AG08395 (cell line): ENCODE measurements at places on chromosomes 3 and 15.

GRCh38 chr3:46649436-46649835 is 37.1 kb downstream of the FAM240A start:
- no peak for DNase-seq

DNA sequence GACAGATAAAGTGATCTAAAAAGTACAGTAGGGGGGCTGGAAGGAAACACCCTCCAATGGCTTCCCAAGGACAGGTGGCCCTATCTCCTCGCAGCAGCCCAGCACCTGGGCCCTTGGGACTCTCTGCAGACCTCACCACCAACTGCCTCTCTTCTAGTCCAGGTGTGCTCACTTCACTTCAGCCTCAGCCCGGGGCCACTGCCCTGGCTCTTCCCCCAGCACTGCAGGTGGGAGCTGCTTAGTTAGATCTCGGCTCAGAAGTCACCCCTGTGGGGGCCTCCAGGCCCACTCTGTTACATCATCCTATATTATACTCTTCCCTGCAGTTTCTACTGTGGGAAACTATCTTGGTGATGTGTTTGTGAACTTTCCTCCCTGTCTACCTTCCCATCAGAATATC is 2.0 kb downstream of the KLF15 start:
- no peak for DNase-seq

DNA sequence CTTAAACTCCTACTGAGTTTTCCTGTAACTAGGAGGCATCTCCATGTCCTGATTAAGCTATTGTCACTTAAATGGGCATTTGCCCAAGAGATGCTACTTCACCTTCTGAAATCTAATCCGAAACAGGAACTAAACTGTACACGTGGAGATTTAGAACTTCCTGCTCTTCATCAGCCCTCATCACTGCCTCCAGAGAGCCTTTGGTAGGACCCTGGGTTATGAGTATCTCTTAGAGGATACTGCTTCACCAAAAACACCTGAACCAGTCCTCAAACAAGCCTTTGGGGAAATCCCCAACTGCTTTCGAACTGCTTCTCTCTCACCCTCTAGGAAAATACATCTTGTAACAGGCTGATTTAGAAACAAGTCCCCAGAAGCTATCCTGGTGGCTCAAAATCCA is 320.3 kb downstream of the GAP43 start:
- no peak for DNase-seq

DNA sequence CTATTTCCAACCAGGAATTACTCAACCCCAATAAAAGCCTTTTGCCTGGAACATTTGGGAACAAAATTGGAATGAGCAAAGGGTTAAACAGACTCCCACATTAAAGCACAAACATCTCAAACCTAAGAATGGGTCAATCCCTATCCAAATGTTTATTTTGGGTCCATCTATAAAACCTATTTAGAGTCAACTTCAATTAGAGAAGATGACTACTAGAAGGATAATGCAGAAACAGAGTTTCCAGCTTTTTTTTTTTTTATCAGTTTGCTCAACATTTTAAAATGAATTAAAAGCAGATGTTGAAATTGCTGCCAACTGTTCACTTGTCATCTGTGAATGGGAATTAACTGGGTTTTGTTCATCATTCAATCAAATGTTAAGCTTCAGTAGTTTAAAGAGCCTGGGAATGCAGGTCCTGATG is 4.1 kb upstream of the TBC1D23 start:
- DNase-seq, result peak; percentile 17

DNA sequence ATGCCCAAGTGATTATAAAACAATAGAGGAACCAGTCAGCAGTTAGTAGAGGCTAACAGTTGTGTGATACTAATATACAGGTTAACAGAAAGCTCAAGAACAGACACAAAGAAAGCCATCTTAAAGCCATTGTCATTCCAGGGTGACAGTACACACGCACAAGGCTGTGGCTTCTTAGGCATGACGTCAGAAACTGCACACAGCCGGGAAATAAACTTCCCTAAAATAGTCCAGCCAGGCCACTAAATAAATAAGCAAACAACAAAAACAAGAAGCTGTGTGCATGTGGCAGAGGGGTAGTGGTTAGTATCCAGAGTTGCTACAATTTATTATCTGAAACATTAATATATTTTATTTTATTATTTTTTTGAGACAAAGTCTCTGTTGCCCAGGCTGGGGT is 49.8 kb downstream of the PPCDC start:
- DNase-seq, result no peak

DNA sequence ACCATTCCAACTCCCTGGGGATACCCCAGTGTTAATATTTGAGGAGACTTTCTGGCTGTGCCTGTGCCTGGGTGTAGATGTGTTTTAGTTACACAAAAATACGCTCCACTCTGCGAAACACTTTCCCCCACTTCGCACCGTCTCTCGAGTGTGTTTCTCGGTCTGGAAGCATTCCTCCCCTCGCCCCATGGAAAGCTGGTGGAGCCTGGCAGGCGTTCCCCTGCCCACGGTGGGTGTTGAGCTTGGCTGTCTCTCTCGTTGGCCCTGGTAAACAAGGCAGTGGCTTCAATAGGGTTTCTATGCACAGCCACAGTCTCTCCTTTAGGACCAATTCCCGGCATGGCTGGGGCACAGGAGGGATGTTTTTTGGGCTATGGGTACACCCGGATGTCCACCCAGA is 19.3 kb downstream of the IQSEC1 start:
- DNase-seq, result no peak

DNA sequence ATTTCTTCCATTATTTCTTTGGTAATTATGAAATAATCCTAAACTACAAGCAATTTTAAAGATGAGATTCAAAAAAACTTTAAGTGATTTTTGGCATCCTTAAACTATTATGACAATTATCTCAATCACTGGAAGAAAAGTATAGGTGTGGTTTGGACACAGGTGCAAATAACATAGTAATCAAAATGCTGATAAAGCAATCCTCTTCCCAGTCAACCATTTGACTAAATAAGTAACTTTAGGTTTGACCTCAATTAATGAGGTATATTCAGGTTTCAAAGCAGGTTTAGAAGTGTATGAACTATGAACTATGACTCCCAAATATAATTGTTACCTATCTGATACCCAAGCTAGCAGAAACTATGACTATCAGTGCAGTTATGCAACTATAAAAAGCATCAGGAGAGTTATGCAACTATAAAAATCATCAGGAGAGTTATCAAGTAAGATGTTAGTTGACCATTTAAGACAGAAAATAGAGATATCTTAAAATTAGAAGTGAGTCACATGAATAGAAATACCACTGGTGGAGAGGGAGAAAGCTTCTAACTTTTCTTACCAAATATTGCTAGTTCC is 8.9 kb upstream of the CNTN3 start:
- DNase-seq, result no peak

DNA sequence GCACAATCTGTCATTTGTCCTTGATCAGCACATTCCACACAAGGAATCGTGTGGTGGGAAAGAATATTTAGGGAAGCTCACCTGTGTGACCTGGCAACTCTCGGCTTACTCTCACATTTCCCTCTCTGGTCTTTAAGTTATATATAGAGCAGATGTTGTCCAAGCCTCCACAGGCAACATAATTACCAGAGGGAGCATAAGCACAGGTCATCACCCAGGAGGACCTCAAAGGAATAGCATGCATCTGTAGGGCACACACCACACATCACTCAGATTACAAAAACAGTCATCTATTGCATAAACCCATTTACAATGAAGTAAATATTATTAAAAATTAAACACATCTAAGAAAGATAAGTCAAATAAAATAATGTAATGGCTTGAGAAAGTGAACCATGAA is 36.5 kb downstream of the GNB4 start:
- no peak for DNase-seq

- no peak for DNase-seq
These were observed 5.1 kb downstream of the FAM43A start for GRCh38 chr3:194690501-194691372.

- DNase-seq, result no peak
These were observed 1.1 kb upstream of the NPHP3 start for GRCh38 chr3:132723024-132723950.

GRCh38 chr3:127140501-127141460 is 52.1 kb upstream of the PRR23E start:
- no peak for DNase-seq

DNA sequence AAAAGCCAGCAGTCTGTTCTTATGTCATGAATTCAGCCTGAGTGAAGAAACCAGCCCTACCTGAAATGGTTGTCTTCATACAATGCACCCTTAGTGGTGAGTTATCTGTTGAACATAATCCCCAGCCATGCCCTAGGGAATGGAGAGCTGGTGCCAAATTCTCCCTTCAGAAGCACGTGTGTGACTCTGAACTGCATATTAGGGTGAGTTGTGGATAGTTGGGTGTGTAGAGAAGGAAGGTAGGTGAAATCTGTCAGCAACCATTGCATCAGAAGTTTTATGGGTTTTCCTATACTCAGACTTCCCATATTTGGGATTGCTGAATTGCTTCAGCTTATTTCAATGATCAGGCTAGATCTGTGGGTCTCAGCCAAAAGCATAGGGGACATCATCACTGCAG is 46.5 kb upstream of the TP63 start:
- no peak for DNase-seq

- no peak for DNase-seq
These were observed 21.4 kb upstream of the MUC20 start for GRCh38 chr3:195699388-195699771.

- no peak for DNase-seq
These were observed 33.8 kb downstream of the SLC9A9 start for GRCh38 chr3:143814443-143814889.

DNA sequence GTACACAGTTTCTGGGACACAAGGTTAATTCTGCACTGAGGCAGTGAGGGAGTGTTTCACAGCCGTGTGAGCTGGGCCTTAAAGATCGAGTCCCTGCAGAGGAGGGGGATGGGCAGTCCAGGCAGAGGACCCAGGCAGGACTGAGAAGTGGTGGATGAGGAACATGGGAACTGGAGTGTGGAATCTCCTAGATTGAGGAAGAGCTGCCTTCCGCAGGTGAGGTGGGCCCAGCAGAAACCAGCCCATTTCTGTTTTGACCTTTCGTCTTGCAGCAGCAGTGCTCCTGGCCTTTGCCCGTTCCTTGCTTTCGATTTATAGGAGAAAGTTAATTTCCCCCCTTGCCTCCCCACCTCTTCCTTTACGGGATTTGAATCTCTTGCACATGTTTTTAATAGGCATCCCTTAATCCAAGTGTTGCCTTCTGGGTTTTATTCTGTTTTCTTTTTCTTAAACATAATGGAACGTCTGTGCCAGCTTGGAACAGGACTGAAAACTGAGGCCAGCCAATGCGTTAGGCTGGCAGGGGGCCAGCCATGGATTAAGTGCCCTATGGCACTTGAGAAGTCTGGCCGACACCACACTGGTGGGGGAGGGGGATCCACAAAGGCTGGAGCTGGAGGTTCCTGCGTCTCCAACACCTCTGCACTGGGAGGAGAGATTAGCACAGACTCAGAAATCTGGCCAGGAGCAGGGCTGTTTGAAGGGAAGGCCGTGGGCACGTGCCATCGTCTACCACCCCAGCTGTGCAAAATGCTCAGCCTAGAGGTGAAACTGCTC is 78.1 kb downstream of the AAGAB start:
- no peak for DNase-seq

GRCh38 chr15:97410897-97411575 is 549.5 kb upstream of the ARRDC4 start:
- DNase-seq, result no peak

DNA sequence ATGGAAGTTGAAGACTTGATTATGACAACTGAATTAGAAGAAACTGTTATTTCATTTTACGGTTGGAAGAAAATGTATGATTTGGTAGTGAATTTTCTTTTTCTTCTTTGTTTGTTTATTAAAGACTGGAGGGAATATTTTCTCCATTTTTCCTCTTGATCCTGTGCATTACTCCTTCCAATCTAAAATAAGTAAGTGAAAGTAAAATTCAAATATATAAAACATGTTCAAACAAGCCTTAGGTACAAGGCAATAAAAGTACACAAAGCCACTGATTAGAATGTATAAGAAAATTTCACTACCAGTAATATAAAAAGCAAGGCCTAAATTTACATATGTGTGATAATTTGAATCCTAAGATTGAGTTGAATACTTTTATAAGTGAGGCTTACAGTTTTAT is 181.2 kb upstream of the MME start:
- DNase-seq, result no peak

- no peak for DNase-seq
These were observed 48.8 kb upstream of the PLXNA1 start for GRCh38 chr3:126934031-126934531.

DNA sequence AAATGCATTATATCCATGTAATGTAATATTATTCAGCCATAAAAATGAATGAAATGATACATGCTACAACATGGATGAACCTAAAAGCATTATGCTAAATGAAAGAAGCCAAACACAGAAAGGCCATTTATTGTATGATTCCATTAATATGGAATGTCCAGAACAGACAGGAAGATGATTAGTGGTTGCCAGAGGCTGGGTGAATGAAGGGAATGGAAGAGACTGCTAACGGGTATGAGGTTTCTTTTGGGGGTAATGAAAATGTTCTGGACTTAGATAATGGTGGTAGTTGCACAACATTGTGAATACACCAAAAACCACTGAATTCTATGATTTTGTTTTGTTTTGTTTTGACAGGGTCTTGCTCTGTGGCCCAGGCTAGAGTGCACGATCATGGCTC is 61.6 kb upstream of the MAP4 start:
- no peak for DNase-seq

DNA sequence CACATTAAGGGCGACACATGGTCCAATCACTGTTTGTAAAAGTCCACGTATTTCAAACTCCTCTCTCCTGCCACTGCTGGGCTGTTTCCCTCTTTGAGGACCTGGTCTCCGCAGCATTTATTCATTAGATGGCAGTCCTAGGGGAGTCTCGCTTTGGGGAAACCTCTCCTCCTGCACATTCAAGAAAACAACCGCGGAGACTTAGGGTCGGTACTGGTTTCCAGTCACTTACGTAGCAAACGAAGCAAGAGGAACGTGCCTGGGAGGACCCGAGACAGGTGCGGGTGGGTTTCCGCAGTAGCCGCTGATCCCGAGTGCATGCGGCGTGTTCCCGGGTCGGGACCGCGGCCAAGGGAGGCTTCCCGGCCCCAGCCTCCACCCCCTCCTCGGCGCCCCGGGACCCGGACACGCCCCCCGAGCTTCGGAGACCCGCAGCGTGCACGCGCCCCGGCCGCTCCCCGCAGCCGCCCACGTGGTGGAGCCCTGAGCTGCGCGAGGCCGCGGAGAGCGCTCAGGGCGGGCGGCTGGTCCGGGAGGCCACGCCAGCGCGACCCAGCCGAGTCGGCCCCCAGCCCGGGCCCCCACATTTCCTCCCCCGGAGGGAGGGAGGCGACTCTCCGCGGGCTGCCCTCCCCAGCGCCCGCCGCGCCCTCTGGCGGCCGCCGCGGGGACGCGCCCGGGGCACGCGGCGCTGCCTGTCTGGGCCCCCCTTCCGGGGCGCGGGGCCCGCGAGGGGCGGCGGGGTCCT is 1.1 kb upstream of the IGF1R start:
- peak; percentile 52 for DNase-seq

- DNase-seq, result no peak
These were observed 13.1 kb downstream of the HDAC11 start for GRCh38 chr3:13492976-13493866.

- DNase-seq, result peak; percentile 22
These were observed 61.3 kb upstream of the PSMD6 start for GRCh38 chr3:64084640-64085039.
